Right ventricle myocardium inferior (tissue), 1 donor: ENCODE measurements at places on chromosomes 11 and 22. TPM values are rescaled to one million over a fixed set of nuclear protein-coding genes. Genes with fewer than 3 reads are reported as not detected.

TREH gene
- total RNA-seq, result not detected

DNA sequence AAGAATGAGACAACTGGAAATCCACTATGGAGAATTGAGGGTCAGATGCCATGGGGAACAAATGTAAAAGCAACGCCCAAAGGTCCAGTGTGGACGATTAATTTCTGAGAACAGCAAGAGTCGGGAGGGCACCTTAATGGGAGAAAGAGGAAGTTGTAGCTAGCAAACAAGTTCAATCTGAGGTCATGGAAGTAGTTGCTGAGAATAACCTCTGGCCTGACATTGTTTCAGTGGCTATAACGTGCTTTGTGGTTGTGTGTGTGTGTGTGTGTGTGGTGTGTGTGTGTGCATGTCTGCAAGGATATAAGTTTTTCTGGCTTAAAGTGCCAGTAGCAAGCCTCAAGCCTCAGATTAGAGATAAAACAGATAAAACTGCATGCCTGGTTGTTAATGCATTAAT is 1630.1 kb upstream of the TENM4 start:
- DNase-seq, result no peak

DNA sequence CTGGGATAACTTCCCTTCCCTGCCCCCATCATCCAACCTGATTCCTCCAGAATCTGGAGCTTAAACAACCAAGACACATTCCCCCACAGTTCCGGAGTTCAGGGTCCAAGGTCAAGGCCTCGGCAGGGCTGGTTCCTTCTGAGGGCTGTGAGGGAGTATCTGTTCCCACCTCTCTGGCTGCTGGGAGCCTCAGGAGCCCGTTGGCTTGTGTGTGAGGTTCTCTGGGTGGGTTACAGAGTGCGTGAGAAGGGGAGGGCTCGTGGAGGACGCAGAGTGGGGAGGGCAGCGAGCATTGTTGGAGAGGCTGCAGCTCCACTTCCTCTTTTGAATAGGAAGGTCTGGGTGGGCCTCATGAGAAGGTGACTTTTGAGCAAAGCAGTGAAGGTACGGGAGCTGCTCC is 8.5 kb downstream of the SERHL2 start:
- DNase-seq, result no peak

DNA sequence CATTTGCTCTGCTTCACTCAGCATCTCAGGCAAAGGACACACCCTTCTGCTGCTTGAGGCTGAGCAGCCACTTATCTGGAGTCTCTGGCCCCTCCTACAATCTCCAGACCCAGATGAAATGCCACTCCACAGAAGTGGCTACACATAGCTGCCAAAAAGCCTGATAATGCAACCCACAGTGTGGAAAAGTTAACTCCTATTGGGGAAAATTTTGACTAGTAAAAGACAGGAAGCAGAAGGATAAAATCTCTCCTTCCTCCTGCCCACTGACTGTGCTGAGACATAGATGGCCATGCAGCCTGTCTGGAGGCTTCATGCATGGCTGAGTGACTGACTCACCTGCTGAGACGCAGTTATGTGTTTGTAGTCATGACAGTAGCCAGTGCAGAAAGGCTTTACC is 92.3 kb upstream of the TEAD1 start:
- no peak for DNase-seq

ST13 gene
- 197 TPM for total RNA-seq

- DNase-seq, result no peak
Observed at GRCh38 chr11:33001281-33001680, 14.4 kb upstream of the DEPDC7 start.

BDNF gene
- 2.9 TPM for total RNA-seq

DNA sequence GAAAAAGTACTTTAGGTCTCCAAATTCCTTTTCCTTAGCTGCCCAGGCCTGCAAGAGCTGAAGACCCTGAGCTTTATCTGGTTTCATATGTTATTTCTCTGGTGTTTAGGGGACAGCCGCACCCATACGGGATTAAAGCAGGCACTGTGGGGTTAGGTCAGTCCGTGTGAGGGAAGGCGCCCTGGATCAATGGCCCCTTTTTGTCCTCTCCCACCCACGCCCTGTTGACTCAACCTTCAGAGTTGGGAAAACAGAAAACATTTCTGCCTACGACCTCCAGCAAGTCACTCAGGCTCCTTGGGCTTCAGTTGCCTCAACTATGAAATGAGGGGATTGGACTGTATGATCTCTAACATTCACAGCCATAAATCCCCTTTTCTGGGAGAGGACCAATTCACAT is 55.2 kb upstream of the BARX2 start:
- DNase-seq, result no peak

PTPN5 gene
- 0.27 TPM for total RNA-seq

DDX17 gene
- total RNA-seq, result 195 TPM
